ENCODE measurements at places on chromosomes 12 and 14.
A peak's percentile ranks its signal among the peaks of the same experiment; 100 is the strongest.

DNA sequence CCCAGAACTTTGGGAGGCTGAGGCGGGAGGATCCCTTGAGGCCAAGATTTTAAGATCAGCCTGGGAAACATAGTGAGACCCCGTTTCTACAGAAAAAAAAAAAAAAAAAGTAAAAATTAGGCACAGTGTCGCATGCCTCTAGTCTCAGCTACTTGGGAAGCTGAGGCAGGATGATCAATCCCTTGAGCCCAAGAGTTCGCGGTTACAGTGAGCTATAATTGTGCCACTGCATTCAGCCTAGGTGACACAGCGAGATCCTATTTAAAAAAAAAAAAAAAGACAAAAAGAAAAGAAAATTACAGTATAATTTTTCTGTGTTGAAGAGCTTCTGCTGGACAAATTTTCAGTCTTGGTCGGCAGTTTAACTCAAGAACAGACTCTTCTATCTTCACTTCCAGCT, 133.9 kb upstream of the FGD4 start:
- DNase-seq: no peak

DNA sequence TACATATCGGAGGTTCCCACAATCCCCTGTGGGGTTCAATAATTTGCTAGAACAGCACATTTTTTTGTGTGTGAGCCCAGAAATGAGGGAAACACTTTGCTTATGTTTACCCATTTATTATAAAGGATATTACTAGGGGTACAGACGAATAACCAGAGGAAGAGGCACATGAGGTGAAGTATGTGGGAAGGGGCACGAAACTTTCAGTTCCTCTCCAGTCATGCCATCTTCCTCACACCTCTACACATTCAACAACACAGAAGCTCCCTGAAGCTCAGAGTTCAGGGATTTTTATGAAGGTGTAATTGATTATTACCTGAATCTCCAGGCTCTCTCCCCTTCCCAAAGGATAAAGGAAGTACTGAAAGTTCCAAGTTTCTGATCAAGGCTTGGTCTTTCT, 30.2 kb upstream of the DYRK2 start:
- no peak for DNase-seq

- DNase-seq: no peak
These were observed 1223.2 kb upstream of the TMEM132C start for GRCh38 chr12:127043731-127044130.

- no peak for DNase-seq
These were observed 74.8 kb downstream of the LGMN start for GRCh38 chr14:92673601-92674150.

DNA sequence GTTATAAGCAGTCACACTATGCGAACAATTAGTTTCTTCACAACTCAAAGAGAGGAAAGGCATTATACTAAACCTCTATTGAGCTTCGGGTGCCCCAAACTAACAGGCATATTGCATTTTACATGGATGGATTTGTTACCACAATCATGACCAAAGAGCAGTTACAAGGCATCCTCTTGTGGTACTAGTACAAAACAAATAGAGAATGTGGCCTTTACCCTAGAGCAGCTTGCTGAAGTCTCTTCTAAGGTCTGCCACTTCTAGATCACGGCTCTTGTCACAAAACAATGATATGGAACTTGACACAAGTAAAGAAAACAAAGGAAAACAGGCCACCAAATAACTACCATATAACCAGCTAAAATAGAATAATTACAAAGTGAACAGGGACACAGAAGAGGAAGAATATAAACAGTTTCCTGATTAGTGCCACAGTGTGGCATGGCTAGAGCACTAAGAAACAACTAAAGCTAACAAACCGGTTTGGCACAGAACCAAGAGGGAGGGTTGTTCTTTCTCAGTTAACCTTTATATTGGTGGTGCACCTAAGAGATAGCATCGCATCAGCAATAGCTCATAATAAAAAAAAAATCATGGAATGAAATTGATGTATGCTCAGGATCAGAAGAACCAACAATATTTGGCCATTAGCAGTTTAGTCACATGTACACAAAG, 209.7 kb upstream of the ATP2B1 start:
- no peak for DNase-seq

GRCh38 chr12:110615171-110615570, 1.2 kb downstream of the TCTN1 start:
- no peak for DNase-seq

- DNase-seq: no peak
These were observed 414.8 kb upstream of the MGAT4C start for GRCh38 chr12:86670986-86671385.

GRCh38 chr12:19967431-19967830, 400.9 kb upstream of the PDE3A start:
- peak; percentile 81 for DNase-seq

DNA sequence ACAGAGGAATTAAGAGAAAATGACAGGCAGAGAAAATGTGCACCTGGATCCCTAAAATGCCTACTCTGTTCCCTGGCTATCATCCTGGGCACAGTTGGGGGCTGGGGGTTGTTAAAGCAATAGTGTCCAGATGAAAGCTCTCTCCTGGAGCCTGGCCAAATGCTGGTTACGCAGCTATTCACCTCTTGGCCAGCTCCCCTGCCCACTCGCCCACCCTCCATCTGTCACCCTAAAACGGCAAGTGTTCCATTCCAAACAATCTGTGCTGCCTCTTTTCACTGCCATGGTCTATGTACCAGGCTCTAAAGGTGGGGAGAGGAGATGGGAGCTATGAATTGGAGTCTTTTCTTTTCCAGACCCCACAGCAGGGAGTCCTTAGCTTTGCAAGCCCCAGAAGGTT, 24.7 kb upstream of the NPFF start:
- no peak for DNase-seq

- no peak for DNase-seq
These were observed 80.0 kb upstream of the PRICKLE1 start for GRCh38 chr12:42669553-42669952.

DNA sequence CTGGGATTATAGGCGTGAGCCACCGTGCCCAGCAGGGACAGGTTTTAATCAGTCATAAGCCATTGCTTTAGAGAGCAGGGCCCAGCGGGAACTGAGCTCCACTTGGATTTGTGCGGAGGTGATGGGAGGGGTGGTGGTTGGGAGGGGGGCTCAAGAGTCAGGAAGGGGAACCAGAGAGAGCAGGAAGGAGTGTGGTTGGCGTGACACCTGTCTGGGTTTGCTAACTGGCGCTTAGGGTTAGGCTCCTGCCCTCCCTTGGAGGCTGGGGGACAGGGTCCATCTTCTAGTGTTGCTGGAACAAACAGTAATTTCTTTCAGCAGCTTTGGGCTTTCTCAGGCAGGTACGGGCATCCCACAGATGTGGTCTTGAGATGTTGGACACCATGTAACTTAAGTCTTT, 7.5 kb upstream of the ALDH2 start:
- DNase-seq: no peak

Measured in ELR (cell line).